ENCODE measurements at places on chromosomes 7 and 10.

DNA sequence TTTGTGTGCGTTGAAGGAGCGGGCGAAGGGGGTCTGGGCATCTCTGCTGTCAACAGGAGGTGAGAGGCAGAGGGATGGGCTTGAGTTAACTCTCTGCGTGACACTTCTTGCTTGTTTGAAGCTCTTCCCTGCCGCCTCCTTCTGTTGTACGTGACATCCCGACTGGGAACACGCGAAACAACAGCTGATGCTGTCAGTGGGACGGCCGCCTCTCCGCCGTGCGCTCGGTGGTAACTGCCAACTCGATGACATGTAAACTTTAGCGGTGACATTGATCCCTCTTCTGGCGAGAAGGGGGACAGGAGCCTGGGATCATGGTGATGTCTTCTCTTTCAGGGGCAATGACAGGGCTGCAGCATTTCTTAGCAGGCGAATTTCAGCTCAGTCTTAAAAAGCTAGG, 394.5 kb downstream of the TYW1 start:
- peak; percentile 29 for DNase-seq

- no peak for DNase-seq
Observed at GRCh38 chr10:3902054-3902808, 117.2 kb upstream of the KLF6 start.

GRCh38 chr10:113153493-113154102, 203.6 kb downstream of the TCF7L2 start:
- no peak for DNase-seq

- no peak for DNase-seq
Observed at GRCh38 chr7:105642264-105642663, 61.0 kb upstream of the EFCAB10 start.

DNA sequence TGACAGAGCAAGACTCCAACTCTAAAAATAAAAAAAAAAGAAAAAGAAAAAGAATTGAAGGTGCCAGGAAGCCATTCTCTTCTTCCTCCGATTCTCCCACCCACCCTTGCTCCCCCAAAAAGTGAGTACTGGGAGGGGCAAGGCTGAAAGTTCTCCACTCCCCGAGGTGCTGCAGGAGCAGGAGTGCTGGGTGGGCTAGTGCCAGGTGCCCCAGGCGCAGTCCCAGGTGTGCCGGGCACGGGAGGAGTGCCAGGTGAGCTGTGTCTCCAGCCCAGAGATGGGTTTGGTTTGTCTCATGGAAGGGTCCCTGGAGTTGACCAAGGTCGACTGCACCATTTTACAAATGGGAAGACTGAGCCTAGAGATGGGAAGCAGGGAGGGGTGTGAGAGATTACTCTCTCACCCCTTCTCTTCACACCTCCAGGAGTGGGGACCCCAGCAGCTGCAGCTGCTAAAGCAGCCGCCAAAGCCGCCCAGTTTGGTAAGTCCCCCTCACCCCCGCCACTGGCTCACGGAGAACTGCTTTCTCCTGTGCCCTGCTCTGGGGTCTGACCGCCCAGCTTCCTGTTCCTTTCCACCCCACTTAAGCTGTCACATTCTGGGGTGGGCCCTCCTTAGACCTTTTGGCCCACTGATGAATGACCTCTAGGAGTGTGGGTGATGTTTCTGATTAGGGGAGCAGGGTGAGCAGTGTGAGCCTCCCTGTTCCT, 26.2 kb upstream of the LIMK1 start:
- no peak for DNase-seq

DNA sequence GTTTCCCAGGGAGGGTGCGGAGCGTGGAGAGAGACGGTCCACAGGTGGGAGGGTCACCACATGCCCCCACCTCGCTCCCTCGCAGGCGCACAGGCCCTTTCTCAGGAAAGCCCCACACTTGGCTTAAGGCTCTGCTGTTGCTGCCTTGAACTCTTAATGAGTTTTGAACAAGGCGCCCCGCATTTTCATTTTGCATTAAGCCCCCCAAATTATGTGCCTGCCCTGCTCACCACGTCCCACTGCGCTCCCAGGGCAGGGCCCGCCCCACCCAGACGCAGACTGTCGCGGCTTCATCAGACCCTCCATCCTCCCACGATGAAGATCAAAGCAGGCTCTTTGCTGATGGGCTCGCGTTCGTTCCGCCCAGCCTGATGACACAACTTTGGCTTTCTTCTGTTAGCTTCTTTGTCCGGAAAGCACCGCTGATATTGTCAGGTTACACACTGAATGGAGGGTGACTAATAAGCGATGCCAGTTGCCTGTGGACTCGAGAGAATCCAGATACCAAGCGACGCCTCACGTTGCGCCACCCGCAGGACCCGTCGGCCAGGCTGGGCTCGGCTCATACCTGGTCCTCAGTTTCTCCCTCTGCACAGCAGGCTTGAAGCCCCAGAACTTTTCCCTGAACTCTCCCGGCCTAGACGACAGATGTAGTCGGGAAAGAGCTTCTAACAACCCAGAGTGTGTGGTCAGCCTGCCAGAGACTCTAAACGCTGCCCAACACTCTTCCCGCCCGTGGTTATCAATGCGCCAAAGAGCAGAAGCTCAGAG, 9.5 kb downstream of the CALML3 start:
- no peak for DNase-seq
